Jurkat, Clone E6-1 (cell line): ENCODE measurements at places on chromosomes 1 and 21.

DNA sequence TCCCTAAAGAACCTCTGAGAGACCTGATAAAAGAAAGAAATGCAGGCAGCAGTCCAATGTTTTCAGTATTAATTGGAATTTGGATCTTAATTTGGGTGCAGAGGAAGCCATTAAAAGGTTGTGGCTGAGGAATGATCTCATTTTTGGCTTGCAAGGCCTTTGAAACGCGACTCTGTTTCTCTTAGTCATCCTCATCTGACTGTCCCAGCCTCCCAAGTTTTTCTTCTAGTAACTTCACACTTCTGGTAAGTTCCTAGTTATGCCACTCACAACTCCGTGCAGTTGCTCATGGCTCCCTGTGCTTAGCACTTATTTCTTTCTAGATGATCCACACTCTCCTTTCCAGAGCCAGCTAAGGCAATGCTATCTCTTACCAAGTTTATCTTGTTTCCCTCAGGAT is 147.4 kb upstream of the USP24 start:
- DNase-seq, result no peak

GRCh38 chr1:78640462-78640861 is 9.2 kb upstream of the IFI44 start:
- DNase-seq, result no peak

- DNase-seq, result no peak
These were observed 47.0 kb upstream of the RBM15 start for GRCh38 chr1:110292031-110292741.

DNA sequence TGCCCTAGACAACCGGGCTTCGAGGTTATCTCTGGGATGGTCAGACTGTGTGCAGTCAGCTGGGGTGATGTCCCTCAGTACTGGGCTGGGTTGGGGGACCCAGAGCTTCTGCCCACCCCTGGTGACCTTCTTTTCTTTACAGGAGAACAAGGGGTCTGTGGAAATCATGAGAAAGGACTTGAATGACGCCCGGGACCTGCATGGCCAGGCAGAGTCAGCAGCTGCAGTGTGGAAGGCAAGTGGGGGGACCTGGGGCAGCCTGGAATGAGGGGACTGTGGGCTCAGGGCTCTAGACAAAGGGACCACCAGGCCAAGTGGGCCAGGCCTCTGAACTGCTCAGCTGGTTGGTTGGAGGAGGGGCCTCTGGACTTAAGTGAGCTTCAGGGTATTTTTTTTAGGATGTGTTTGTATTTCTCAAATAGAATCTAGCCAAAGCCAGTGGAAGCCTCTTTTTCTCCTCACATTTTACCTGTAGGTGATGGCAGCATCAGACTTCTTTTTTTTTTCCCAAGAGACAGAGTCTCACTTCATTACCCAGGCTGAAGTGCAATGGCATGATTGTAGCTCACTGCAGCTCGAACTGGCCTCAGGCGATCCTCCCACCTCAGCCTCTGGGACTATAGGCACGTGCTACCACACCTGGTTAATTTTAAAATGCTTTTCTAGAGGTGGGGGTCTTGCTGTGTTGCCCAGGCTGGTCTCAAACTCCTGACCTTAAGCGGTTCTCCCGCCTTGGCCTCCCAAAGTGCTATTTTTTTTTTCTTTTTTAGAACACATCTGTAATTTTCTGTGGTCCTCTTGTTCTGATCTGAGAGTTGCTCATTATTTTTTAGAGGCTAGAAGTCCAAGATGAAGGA is 1.9 kb downstream of the RNF187 start:
- DNase-seq, result no peak

DNA sequence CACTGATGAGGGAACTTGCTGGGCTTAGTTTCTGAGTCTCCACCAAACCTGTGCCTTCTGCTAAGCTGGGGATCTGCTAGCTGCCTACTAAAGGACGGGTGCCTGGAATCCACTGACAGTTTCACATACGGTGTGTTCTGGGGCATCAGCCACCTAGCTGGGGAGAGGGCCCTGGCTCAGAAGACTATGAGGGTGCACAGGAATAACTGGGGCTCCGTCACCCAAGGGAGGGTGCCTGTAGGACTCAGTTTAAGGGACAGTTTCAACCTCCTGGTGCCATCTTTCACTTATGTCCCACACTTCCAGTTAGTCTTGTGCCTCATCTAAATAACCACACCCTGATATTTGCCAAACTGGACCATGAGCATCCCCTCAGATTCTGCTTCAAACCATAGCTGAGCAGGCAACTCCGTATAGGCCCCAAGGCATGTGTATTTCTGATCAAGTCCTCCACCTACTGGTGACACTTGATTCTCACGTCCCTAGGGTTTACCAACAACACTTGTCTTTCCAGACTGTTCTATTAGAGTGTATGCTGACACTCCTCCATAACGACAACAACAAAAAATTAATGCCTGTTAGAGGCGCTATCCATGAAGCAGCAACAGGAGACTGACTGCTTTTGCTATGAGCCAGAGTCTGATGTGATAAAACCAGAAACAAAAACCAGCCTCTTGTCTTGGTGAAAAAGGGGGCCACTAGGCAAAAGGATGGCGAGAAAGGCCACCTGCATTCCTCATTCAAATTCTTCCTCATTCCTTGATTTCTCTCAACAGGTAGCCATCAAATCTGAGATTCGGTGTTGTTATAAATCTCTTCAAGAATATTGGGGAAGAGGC is 55.0 kb upstream of the PAXBP1 start:
- peak; percentile 64 for DNase-seq

DNA sequence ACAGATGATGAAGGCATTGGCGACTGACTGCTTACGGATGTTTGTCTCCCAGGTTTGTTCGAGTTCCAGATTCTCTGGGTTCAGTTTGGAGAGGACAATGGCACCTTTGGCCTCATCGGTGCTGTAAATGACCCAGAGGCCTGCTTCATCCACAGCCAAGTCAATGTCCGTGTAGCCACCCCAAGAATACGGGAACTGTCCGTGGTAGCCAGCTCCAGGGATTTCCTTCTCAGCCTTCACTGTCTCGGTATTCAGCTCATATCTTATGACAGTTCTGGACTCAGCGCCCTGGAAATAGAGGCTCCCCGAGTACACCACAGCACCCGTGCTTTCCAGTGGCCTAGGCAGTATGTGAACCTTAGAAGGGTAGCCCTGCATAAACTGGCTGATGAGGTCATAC is 14.1 kb downstream of the MYOCOS start:
- no peak for DNase-seq

DNA sequence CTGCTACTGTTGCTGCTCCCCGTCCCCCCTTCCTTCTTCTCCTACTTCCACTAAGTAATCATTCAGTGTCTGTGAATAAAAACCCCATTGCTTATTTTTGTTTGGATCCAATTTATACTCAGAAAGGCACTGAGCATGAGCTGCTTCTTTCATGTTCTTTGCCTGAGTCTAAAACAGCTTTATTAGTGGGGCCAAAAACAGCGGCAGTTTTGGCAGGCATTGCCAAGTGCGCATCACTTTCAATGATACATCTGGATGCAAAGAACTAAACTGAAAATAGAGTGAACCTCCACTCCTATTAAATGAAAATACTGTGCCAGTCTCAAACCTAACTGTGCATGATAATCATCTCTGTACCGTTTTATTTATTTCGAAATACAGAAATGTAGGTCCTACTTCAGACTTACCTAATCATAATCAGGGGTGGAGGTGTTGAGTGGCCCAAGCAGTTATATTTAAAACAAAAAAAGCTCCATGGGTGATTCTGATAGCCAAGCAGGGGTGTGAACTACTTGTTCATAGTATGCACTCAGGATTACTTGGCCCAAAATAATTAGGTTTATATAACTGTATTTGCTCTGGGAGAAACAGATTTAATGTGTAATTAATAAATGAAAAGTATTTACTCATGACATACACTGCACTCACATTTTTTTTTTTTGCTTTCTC is 48.4 kb downstream of the NEK7 start:
- DNase-seq, result no peak

- DNase-seq, result no peak
These were observed 2.9 kb downstream of the ARF1 start for GRCh38 chr1:228085287-228085951.
